ENCODE measurements at places on chromosomes 7 and 10. TPM values are rescaled to one million over a fixed set of nuclear protein-coding genes. Genes with fewer than 3 reads are reported as not detected.
A peak's percentile ranks its signal among the peaks of the same experiment; 100 is the strongest.

Gene ENTPD7
- 4.9 TPM for total RNA-seq

Gene SYT15B
- 0.42 TPM for total RNA-seq

Gene OPN4
- total RNA-seq, result under 0.01 TPM

Gene ORAI2
- total RNA-seq, result 13.6 TPM

Gene HOXA9
- total RNA-seq, result 1.5 TPM

Gene PRSS37
- total RNA-seq, result 0.47 TPM

Gene MRPS24
- 107 TPM for total RNA-seq

Gene ADAM8
- total RNA-seq, result 8.3 TPM

Gene CDHR1
- 0.52 TPM for total RNA-seq

Gene PRPS1L1
- not detected for total RNA-seq

DNA sequence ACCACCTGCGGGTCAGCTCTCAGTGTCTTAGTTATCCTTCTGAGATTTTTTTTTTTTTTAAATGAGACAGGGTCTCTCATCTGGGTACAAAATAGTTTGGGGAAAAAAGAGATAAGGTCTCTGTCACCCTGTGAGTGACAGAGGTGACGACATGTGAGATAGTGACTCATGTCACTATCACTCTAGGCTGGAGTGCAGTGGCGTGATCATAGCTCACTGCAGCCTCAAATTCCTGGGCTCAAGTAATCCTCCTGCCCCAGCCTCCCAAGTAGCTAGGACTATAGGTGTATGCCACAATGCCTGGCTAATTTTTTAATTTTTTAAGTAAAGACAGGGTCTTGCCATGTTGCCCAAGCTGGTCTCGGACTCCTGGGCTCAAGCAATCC lies 10.4 kb downstream of the BLVRA start:
- no peak for DNase-seq

- no peak for DNase-seq
These were observed 64.3 kb downstream of the FAM171A1 start for GRCh38 chr10:15306735-15307280.

DNA sequence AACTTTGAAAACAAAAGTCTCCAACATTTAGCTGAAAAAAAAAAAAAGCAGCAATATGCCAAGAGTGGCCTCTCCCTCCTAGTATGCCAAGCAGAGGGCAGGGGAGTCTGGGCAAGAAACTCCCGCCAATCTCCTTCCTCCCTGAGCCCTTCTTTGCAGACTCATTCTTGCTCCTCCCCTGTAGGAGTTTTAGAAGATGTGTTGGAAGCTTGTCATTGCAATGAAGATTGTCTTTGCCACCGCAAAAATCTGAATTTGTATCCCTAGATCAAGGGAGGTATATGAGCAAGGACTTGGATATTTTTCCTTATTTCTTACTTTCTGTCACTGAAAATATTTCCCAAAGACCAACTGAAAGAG lies 2.6 kb upstream of the TNS3 start:
- DNase-seq, result no peak

- no peak for DNase-seq
These were observed 65.6 kb downstream of the ZEB1 start for GRCh38 chr10:31384589-31384949.

GRCh38 chr10:127561647-127562046 lies 12.5 kb downstream of the NPS start:
- DNase-seq, result no peak

GRCh38 chr7:44308596-44309270 lies 16.7 kb downstream of the CAMK2B start:
- no peak for DNase-seq

DNA sequence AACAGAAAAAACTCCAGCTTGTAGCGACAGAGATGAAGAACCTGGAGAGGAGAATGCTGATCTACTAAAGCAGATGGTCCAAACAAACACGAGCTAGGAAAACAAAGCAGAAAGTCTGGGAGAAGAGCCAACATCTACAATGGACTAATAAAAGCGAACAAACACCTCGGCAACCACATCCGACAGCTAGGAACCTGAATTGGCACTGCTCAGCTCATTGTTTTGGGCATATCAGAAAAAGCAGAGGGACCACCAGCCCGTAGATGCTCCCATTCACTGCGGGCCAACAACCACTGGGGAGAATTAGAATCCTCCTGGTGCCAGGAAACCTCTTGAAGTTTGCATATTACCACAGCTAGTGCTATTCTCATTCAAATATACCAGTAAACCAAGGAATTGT lies 204.7 kb downstream of the NXPH1 start:
- no peak for DNase-seq

GRCh38 chr10:27481486-27481885 lies 22.6 kb upstream of the RAB18 start:
- no peak for DNase-seq

DNA sequence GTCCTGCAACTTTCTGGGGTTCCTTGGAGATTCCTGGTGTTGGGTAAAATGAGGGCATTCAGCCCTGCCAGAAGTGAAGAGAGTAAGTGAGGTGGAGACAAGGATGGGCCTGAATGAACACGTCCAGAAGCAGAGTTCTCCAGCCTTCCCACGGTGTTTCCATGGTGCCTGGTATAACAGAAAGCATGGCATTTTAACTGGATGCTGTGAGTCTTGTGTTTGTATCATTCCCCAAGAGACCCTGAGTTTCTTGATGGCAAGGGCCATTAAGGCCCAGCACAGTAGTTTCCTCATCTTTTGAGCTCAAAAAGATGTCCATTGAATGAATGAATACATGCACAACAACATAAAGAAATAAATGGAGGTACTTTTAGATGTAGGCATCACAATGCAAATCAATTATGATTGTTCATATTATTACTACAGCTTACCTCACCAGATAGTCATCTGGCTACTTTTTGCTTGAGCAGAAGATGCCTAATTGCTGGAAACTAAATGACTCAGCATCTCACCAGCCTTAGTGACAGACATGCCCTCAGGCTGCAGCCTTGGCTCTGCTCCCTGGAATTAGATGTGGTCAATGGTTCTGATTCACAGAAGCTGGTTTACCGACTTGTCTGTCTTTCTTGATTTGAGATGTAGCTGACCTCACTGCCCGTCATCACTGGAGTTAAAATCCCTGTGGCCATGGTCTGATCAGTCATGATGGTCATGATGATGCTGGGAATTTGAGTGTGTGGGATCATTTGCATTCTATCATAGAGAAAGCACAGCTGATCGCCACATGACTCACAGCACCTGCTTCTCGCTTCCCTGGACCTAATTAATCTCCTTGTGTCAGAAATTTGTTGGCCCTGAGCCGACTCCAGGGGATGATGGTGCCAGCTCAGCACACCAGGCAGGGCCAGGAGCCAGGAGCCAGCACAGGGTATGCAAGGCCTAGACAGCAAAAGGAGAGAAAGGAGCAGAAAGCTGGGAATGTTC lies 83.9 kb downstream of the CXCL12 start:
- no peak for DNase-seq

- no peak for DNase-seq
These were observed 40.2 kb downstream of the ANTXRL start for GRCh38 chr10:46326971-46327370.

DNA sequence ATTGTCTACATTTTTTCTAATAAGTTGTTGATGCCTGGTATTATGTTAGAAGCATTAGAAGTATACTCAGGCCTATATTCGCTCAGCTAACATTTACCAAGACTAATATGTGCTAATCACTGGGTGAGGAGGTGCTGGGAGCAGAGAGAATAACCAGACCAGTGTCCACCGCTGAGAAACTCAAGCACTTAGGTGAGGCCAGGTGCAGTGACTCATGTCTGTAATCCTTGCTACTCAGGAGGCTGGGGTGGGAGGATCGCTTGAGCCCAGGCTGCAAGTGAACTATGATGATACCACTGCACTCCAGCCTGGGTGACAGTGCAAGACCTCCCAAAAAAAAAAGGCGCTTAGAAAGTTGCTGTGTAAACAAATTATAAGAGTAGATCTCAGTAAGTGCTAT lies 182.2 kb upstream of the AOAH start:
- DNase-seq, result no peak

- DNase-seq, result no peak
These were observed 113.3 kb downstream of the TCF7L2 start for GRCh38 chr10:113063043-113063967.

DNA sequence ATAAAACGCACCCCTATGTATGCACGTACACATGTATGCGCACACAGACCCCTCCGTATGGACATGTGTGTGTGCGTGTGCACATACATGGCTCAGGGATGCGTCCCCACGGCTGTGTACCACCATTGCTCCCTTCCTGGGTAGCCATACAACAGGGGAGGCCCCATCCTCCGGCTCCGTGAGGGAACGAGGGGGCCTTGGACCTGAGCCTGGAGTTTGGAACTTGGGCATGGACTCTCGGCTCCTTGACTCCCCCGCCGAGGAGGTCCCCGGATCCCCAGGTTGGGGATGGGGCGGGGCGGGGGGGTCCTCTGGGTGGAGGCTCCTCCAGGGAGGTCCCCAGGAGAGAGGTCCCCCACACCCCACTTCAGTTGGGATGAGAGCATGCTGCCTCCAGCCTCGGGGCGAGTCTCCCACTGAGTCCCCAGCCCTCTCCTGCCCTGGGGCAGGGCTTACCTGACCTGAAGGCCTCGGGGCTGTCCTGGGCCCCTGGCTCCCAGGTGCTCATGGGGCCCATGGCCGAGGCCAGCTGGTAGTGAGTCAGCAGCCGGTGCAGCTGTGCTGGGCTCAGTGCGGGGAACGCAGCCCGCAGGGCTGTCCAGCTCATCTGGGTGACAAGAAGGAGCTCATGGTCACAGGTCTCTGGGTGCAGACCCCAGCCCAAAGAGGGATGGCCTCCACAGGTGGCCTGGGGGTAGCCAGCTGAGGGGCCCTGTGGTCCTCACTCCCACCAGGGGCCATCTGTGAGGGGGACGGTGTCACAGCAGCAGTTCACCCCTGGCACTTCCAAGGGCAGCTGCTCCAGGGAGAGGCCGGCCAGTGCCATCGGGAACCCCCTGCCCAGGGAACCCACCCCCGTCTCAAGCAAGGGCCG lies 29.9 kb downstream of the AP5Z1 start:
- no peak for DNase-seq

DNA sequence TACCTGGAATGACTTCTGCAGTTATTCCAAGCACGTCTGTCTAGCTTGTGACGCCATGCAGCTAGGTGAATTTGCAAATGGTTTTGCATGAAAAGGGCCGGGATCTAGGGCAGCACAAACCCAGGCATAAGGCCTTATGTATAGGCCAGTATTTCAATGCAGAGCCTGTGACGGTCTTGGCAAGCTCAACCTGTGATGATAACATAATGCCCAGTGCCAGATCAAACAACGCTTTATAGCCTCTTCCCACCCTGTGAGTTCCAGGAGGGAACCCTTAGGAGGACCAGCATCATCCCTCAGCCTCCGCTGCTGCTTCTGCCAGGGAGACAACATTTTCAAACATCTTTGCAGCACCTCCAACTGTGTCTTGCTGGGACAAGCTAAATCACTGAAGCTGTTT lies 390.7 kb downstream of the INHBA start:
- no peak for DNase-seq

DNA sequence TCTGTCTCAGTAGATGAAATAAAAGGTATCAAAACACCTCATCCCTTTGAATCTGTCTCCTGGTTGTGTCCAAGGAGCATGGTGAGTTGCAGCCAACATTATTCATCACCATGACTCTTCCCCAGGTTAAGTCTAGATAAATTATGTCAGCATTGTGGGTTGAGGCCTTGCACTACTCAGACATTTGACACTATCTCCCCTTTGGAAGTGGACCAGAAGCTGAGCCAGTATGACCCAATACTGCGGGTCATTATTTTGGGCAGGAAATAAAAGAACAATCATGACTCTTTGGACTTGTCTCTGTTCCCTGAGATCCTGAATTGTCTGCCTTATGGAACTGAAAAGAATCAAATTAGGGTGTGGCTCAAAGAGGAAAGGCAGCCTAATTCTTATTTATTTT lies 168.2 kb upstream of the FAM171A1 start:
- DNase-seq, result no peak

DNA sequence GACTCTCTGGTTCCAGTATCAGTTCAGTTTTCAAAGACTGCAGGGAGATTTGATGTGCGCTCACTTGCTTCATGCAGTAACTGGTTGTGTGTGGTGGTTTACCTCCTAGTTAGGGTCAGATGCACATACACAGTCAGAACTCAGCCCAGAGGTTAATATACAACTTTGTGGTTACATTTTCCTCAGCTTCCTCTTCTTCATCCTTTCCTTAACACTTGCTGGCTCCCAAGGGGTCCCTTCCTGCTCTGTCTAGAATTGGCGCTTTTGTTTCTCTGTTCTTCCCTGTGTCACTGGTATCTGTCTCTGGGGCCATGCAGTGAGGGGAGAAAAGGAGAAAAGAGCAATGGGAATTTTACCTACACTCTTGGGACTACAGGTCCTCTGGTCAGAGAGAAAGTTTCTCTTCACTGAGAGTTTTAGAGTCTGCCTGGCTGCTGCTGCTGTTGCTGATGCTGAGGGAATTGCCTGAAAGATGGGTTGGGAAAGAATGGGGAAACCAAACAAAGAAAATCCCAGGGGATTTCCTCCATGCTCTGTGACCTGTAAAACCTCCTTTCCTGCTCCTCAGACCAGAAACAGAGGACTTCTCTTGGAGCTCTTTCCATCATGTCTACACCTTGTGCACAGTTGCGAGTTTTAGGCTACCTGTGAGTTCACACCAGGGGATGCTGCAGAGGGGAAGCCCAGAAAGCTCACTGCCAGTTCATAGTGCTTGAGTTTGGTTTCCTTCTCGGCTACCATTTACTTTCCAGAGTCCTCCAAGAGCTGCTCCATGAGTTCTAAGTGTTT lies 74.6 kb downstream of the WDFY4 start:
- DNase-seq, result no peak

DNA sequence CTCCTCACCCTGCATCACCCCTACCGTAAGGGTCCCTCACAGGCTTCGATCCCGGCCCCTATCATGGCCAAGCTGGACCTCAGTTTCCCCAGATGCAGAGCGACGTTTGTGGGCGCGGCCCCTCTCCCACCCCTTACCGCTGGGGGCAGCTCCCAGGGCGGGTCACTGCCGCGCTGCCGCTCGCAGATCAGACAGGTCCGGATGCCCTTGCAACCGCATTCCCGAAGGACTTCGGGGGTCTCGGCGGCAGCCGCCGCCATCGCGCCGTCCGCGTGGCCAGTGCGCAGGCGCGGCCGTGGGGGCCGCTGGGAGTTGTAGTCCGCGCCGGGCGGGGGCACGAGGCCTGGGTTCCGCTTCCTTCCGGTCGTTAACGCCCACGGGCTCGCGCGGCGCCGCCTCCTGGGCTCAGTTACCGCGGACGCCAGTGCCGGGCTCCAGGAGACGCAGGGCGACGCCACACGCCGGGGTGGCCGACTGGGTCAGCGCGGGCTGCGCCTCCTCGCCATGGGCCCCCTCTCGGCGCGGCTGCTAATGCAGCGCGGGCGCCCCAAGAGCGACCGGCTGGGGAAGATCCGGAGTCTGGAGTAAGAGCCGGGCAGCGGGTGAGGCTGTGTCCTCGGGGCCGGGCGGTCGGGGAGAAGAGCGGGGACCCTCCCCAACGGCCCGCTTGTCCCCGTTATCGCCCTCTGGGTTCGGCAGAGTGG lies at the start of the genes ALKBH4 and LRWD1:
Gene ALKBH4, minus strand, starts transcription at position 287 of the 704 bp plus-strand sequence. Its CDS starts 27 bp downstream, at position 260.
Gene LRWD1, plus strand, starts transcription at position 408 of the 704 bp plus-strand sequence. Its CDS starts 97 bp downstream, at position 505.
- DNase-seq, result peak; percentile 85

- no peak for DNase-seq
These were observed 1.4 kb upstream of the PILRB start for GRCh38 chr7:100356416-100357068.

All from thymus (tissue), 14 donors.